ENCODE measurements at places on chromosomes 7 and 10. TPM values are rescaled to one million over a fixed set of nuclear protein-coding genes. Genes with fewer than 3 reads are reported as not detected.

DNA sequence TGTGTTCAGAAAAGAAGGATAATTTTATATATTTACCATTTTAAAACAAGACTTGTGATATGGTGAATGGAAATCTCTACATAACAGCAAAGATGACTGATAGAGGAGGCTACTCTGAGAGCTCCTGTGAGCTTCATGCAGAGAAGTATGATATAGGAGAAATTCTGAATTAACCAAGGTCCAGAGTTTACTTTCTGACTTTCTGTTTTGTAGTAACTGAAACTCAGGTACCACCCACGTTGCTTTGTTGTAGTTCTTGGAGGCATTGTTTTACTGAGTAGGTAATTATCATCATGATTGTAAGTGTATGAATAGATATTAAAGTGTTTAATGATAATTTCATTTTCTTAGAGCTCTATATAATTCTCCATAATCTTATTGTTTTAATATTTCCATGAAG, 18.0 kb upstream of the SFR1 start:
- H3K4me3 ChIP-seq: no peak overlapping the region
- peaks cover 2% of the 10 kb centered on the region for H3K4me1 ChIP-seq
- H3K27ac ChIP-seq: no peak overlapping the region
- H3K27me3 ChIP-seq: peaks cover 14% of the 10 kb centered on the region
- no peak for DNase-seq

- peaks cover 20% of the 10 kb centered on the region for H3K36me3 ChIP-seq
- H3K4me1 ChIP-seq: peaks cover 35% of the 10 kb centered on the region
- no peak for DNase-seq
- H3K27me3 ChIP-seq: no peaks in the 10 kb centered on the region
These were observed 5.9 kb upstream of the SUN1 start for GRCh38 chr7:826230-826917.

- no peaks in the 10 kb centered on the region for H3K27me3 ChIP-seq
- H3K4me1 ChIP-seq: peaks cover 16% of the 10 kb centered on the region
- H3K27ac ChIP-seq: peak overlapping the region; percentile 46
- H3K4me3 ChIP-seq: no peak overlapping the region
- DNase-seq: no peak
- peaks cover 15% of the 10 kb centered on the region for H3K36me3 ChIP-seq
These were observed 20.7 kb downstream of the ZNF107 start for GRCh38 chr7:64686493-64687184.

Gene TSPAN12
- not detected for total RNA-seq

Gene EGR2
- total RNA-seq: 6.4 TPM

Gene COL28A1
- total RNA-seq: not detected

Gene AKR1C4
- total RNA-seq: not detected

Gene RBM20
- total RNA-seq: 0.03 TPM

Gene GCK
- not detected for total RNA-seq
